Myocyte (in vitro differentiated cells): ENCODE measurements at places on chromosomes 7 and 10. TPM values are rescaled to one million over a fixed set of nuclear protein-coding genes. Genes with fewer than 3 reads are reported as not detected.

Gene SRRM3
- 2.8 TPM in 2 replicates for total RNA-seq

Gene TACR2
- 0.08 TPM in 1 of 2 replicates, not detected in the other for total RNA-seq

Gene PROSER2
- total RNA-seq: 10.1 and 15.0 TPM in 2 replicates

Gene MUC12
- not detected in 2 replicates for total RNA-seq

Gene SLC25A28
- 20.7 and 20.9 TPM in 2 replicates for total RNA-seq

Gene EGFR
- total RNA-seq: 22.5 and 32.4 TPM in 2 replicates

Gene WEE2
- not detected in 2 replicates for total RNA-seq

Gene STEAP2
- 6.9 and 7.1 TPM in 2 replicates for total RNA-seq

Gene VAX1
- total RNA-seq: not detected in 2 replicates

Gene ATRNL1
- 5.6 and 8.4 TPM in 2 replicates for total RNA-seq

Gene ADGRA1
- 3.6 and 16.8 TPM in 2 replicates for total RNA-seq

Gene CEP55
- total RNA-seq: 2.1 and 3.0 TPM in 2 replicates

Gene SFTPD
- not detected in 2 replicates for total RNA-seq

Gene ZP3
- 1.6 TPM in 1 of 2 replicates, not detected in the other for total RNA-seq

Gene GSTO2
- total RNA-seq: not detected in 2 replicates

Gene MYO1G
- 0.35 and 0.83 TPM in 2 replicates for total RNA-seq

Gene ADAM22
- total RNA-seq: 0.10 and 0.27 TPM in 2 replicates

Gene LLCFC1
- total RNA-seq: not detected in 2 replicates

Gene TMEM60
- total RNA-seq: 30.3 and 35.6 TPM in 2 replicates

Gene PAPOLB
- 0.05 TPM in 1 of 2 replicates, not detected in the other for total RNA-seq

Gene TMEM196
- total RNA-seq: not detected in 2 replicates

Gene CALHM2
- 19.8 and 24.8 TPM in 2 replicates for total RNA-seq

Gene NPFFR1
- total RNA-seq: not detected in 2 replicates

Gene PNLIPRP2
- not detected in 2 replicates for total RNA-seq

Gene CTAGE6
- 0.08 and 0.21 TPM in 2 replicates for total RNA-seq

Gene ZNF398
- 17.3 and 21.1 TPM in 2 replicates for total RNA-seq

Gene WDR86
- total RNA-seq: 0.42 TPM in 1 of 2 replicates, not detected in the other

Gene UCMA
- total RNA-seq: not detected in 2 replicates
